ENCODE measurements at places on chromosomes 11 and 22.

DNA sequence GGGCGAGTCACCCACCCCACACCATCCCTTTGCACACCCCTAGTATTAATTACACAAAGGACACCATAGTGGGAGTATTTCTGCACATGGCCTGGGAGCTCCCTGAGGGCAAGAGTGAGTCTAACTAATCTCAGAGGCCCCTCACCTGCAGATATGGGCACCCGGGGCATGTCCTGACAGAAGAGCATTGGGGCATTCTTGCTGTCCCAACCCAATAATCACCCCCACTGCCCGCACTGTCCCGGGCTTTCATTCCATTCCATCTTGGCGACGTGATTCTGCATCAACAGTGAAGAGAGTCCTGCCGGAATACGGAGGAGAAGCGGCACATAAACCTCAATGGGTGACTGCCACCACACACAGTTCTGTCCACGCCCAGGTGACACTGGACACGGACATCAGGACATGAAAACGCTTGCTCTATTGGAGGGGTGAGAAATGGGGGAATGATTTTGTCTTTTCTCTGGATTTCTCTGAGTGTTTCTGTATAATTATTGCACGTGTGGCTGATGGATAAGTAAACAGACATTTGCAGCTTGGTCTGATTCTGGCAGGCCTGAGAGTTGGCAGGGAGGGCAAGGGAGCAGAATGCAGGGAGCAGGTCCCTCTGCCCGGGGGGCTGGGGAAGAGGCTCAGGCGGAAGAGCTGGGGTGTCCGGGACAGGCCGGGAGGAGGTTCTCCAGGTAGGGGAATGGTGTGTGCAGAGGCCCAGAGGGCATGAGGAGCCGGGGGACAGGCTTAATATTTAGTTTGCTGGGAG, 38.2 kb downstream of the SCUBE1 start:
- DNase-seq: peak; percentile 12

- DNase-seq: no peak
Observed at GRCh38 chr11:134789104-134789503, 377.1 kb upstream of the B3GAT1 start.

DNA sequence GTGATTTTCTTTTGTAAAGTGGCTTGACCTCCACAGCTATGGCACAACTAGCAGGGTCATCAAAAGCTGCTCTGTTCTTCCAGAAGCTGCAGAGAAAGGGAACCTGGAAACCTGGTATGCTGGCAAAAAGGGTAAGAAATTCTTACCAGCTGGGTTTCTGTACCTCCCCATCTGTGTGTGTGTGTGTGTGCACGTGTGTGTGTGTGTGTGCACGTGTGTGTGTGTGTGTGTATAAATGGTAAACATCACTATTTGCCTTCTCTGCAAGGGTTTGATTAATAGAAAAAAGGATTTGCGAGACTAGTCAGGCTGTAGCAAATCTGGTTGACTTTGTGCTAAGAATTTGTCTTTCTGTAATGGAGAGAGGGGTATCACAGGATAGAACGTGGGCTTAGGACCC, 4.7 kb upstream of the MRPL17 start:
- no peak for DNase-seq

GRCh38 chr22:46004105-46004866, 27.3 kb upstream of the WNT7B start:
- no peak for DNase-seq

DNA sequence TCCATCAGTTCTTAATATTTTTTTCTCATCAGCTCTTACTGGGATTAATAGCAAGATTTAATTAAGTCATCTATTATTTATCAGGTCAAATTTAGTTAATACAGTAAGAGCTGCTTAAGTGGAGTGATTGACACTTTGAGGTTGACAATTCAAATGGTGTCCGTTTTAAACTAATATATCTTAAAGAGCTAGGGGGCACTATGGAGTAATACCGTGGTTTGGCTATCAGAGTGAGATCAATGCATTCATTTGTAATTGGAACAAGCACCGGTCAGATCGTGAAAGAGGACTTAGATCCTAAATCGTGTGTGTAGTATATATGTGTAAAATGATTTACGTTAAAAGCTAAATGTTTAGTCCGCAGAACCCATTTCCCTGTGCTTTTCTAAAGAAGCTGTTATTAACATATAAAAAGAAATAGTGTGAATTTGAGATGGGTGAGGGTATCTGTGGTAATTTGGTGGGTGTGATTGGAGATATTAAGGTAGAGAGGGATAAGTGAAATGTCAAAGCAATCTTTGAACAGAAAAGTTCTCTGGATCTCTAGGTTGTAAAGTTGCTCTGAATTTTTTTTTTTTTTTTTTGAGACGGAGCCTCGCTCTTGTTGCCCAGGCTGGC, 2.3 kb downstream of the SIK2 start:
- DNase-seq: peak; percentile 80

DNA sequence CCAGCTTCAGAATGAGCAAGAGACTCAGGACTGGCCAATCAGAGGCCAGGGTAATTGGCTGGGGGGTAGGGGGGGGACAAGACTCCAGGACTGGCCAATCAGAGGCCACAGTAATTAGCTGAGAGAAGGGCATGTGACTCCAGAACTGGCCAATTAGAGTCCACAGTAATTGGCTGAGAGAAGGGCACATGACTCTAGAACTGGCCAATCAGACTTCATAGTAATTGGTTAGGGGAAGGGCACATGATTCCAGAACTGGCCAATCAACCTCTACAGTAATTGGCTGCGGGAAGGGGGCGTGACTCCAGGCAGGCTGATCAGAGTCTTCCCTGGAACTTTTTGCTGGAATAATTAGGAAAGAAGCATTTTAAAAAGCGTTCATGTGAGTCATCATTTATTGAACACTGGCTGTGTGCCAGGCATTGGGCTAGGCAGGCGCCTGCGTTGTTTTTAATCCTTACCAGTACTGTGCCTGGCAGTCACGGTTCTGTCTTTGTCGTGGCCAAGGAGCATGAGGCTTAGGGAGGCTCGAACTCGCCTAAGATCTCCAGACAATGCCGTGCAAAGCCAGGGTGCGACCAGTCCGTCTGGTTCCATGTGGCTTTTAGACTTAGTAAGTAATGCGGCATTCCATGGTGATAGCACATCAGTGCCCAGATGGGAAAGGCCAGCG, 508.1 kb downstream of the TBC1D22A start:
- DNase-seq: peak; percentile 19

DNA sequence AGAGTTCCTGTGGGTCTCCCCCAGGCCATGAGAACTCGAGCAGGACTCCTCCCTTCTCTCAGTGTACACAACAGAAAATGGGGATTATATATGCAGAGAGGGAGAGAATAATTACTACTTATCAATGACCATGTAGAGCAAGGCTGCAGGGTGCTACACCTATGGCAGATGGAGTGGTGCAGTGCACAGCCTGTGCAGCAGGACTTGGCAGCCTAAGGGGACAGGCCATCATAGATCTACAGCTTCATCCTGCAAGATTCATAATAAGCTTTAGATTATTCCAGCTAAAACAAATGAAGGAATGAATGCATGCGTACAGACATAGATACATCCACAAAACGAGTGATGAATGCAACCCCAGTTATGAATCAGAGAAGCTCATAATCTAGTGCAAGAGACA, 8.4 kb upstream of the TP53I11 start:
- DNase-seq: no peak

Measured in NCI-H446 (cell line).